ENCODE measurements at places on chromosomes 4 and X.

GRCh38 chrX:135931644-135932487 lies 38.4 kb downstream of the SAGE1 start:
- peak; percentile 49 for DNase-seq

DNA sequence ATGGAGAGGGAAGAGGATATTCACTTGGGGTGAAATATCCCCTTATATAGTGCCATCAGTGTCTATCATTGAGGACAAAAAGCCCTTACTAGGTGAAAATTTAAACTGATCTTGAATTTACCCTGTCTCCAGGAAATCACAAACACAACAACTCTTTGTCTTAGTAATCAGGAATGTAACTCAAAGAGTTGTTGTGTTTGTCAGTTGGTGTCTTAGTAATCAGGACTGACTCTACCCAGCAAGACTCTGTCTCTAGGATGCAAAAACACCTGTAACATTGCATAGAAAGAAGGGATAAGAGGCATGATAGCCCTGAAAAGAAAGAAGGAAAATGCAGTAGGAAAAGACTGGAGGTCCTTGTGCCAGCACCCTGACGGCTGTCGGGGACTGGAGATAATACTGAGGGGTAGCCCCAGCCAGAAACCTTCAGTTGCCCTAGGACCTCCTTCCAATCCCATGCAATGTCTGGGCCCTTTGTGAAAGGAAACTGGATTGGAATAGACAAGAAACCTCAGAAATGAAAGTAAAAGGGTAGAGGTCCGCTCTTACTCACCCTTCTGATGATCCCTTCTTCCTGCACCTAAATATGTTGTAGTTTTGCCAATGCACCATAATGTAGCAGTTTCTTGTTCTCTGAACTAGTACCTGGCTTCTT lies 45.3 kb downstream of the HMGB2 start:
- no peak for DNase-seq

DNA sequence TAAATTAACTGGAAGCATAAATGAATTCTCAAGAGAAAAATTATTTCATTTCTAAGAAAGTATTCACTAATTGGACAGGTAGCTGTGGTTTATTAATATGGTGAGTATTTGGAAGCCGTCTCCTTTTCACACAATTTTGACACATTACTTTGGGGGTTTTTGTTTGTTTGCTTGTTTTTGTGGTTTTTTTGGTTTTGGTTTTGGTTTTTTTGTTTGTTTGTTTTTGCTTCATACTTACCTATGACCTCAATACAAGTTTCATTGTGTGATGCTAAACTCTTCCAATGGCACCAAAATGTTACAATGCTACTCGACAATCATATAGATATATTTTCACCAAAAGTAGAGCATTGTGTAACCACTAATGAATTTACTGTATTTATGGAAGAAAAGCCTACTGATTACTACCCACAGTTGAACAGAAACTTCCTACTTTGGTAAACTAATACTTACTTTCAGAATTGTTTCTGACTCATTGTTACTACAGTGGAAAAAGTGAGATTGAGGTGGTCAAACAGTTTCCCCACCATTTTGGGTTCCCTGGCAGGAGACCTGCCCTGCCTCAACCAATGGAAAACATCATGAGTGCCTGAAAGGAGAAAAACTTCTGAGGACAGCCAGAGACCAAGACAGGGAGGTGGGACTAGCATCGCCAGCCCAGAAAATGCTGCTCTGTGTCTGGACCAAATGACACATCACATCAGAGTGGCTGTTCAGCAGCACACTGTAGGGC lies 443.1 kb downstream of the HNRNPD start:
- DNase-seq = no peak

GRCh38 chrX:120647127-120647526 lies 17.3 kb upstream of the C1GALT1C1 start:
- no peak for DNase-seq

DNA sequence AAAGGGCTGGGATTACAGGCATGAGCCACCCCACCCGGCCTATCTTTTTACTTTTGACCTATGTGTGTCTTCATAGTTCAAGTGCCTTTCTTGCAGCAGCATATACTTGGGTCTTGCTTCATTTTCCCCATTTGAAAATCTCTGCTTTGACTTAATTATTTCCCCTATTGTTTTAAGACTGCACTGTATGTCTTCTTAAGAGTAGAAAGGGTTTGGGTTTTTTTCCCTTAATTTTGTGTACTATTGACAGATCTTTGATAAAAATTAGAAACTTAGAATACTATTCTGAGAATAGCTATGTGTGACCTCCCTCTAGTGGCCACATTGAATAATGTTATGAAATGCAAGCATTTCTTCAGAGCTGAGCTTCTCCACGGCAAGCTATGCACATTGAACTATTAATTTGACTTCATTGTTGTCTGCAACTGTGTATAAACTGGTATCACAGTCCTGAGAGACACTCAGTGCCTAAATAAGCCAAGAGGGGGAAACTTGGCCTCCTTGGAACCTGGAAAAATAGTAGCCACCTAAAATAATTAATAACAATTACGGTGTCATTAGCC lies 8.7 kb upstream of the SLC25A4 start:
- peak; percentile 21 for DNase-seq

GRCh38 chr4:41334182-41334581 lies 77.5 kb downstream of the UCHL1 start:
- no peak for DNase-seq

DNA sequence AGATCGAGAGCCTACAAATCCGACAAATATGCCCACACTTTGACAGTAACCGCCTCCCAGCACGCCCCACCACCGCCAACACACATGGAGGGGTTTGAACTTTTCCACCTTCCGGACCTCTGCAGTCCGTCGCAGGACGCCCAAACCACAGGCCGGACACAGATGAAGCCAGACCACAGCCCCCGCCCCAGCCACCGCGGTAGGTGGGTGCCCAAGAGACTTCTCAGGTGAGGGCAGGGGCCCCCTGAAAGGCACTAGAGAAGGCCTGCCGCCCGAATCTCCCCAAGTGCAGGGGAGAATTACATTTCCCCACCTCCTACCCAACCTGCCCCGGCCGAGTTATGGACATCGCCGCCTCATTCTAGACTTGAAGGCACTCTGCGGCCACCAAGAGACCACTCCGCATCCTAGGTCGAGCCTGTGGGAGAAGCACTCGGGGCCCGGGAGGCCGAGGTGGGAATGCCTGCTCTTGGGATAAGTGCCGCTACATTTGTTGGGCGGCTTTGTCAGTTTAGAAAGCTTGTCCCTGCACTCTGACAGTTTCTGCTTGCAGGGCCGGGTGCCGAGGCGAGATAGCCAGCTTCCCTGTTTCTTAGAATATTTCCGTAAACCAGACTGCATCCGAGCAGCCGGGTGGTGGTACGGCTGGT lies 21.5 kb downstream of the HAND2 start:
- DNase-seq = no peak

DNA sequence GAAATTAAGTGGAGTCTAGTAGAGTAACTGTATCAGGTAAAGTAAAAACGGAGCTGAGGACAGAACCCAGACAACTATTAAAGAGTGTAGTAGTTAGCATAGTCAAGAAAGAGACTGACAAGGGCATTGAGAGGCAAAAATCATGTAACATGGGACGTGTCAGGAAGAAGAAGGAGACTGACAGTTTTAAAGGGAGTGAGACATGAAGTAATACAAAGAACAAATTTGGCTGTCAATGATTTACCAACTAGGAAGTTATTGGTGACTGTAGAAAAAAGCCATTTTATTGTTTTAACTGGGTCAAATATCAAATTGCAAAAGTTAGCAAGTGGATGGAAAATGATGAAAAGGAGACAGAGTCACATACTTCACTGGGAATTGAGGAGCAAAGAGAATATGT lies 422.3 kb downstream of the MAPK10 start:
- no peak for DNase-seq

- DNase-seq = no peak
These were observed 91.9 kb downstream of the SEL1L3 start for GRCh38 chr4:25770847-25771246.

- no peak for DNase-seq
These were observed 21.3 kb upstream of the CDKN2AIP start for GRCh38 chr4:183422962-183423631.

DNA sequence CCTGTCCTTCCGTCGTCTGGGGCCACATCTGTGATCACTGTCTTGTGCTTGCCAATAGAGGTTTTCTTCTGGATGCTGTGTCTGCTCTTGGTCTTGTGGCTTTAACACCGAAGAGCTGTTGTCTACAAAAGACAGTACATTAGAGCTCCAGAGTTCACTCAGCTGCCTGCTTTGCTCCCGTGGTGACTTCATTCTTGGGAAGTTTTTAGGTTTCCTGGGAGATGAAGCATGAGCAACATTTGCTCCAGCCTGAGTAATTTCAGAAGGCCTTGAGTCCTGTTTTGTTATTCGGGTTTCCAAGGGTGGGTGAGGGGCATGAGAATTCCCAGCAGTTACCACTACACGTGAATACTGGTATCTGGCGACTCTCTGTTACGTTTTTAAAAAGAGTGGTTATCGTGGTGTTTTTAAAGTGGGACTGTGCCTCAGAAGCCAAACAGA lies 189.2 kb downstream of the SHROOM3 start:
- peak; percentile 19 for DNase-seq

All from HEK293T (cell line).